ENCODE measurements at places on chromosomes 5 and 9.

DNA sequence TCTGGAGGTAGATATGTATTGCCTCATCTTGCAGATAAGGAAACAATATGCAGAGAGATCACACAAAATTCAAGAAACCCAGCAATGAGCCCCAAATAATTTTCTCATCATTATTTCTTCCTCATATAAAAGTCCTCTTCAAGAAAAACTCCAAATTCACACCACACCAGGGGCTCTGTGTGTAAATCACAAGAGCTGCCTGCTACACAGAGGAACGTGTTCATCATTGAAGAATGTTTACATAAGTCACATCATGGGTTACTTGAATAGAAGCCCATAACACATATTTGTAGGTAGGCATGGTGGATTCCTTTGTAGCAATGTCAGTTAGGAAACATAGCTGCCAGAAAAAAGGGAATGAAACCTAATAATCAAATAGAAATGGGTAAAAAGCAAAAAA lies 308.1 kb upstream of the TLE4 start:
- no peak for DNase-seq

- DNase-seq = no peak
Observed at GRCh38 chr9:35164711-35165110, 2.9 kb downstream of the UNC13B start.

- peak; percentile 21 for DNase-seq
Observed at GRCh38 chr5:100904259-100904861, 1.3 kb upstream of the ST8SIA4 start.

DNA sequence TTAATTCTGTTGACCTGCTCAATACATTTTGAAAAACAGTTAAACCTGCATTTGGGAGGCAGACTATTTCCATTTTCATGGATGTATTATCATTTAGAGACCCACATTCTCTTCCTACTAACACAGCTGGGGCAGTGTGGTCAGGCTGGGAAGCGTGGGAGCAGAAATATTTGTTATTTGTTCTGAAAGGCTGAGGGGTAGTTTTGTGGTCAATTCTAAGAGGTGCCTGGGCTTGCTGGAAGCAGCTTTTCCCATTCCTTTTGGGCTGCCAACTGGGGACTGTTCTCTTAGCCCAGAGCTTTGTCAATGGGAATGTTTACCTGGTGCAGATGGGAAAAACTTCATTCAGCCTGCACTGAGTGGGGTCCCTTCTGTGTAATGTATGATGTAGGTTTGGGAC lies 171.4 kb upstream of the DAP start:
- no peak for DNase-seq

DNA sequence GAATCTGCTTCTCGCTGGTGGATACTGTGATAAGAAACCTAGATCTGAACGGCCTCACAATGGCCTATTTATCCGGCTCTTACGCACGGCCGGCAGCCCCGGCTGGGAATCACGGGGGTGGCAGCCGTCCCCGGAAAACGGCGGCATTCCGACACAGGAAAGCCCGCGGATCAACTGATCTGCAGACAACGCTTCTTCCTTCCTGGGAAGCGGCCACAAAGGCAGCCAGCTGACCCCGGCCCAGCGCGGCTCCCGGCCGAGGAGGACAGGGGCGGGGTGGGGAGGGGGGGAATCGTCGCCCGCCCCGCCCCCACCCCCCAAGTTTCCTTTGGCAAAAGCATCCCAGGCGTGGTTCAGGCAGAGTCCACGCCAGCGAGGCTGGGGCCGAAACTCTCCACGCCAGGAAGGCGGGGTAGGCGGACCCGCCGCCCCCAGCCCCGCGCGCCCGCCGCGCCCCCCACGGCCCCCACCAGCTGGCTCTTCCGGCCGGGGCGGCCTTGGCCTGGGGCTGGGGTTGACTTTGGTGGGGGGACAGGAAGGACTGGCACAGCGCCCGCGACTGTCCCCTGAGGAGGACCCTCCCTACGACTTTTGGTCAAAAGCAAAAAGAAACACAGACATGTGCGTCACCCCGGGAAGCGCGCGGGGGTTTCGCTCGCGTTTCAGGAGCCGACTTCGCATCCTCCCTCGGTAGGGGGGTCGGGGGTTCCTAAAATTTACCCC lies 247.7 kb upstream of the ANKRD55 start:
- DNase-seq = peak; percentile 67

- no peak for DNase-seq
Observed at GRCh38 chr9:110133059-110133458, 74.9 kb downstream of the C9orf152 start.

- no peak for DNase-seq
Observed at GRCh38 chr5:149456597-149457392, 77.7 kb upstream of the IL17B start.

- no peak for DNase-seq
Observed at GRCh38 chr9:130343445-130343918, 77.9 kb downstream of the HMCN2 start.

GRCh38 chr9:18194316-18194715 lies 279.6 kb upstream of the ADAMTSL1 start:
- DNase-seq = no peak

DNA sequence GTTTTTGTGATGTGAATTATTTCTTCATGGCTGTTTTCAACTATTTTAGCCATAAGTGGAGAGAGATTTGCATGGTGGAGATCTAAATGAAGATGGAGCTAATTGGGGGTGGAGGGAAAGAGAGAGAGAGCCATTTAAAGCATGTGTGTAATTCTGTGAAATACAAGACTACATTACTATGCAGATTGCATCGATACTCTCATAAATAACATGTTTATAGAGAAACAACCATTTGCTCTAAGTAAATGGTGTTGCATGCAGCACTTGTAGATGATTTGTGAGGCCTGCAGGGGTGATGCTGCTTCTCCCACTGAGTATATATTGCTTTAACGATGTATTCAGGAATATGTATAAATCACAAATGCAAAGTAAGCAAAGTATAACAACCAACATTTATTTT lies 270.2 kb upstream of the RIOK2 start:
- DNase-seq = no peak

- no peak for DNase-seq
Observed at GRCh38 chr5:86971034-86971571, 296.6 kb upstream of the RASA1 start.

- no peak for DNase-seq
Observed at GRCh38 chr5:68046445-68046844, 169.1 kb upstream of the PIK3R1 start.

DNA sequence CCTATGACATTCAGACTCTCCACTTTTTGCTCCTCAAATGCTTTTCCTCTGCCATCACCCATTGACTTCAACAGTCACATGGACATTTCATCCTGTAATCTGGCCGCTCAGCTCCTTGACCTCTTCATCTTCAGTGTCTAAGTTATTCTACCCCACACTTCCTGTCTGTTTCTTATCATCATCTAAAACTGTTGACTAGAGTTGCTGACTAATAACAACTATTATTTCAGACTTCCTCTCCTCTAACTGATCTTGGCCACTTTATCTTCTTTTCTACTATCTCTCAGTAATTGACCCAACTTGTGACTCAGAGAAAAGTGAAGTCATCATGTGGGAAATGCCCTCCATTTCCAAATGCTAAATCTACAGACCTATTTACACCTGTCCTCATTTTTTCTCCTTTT lies 254.7 kb upstream of the TRPC7 start:
- no peak for DNase-seq

DNA sequence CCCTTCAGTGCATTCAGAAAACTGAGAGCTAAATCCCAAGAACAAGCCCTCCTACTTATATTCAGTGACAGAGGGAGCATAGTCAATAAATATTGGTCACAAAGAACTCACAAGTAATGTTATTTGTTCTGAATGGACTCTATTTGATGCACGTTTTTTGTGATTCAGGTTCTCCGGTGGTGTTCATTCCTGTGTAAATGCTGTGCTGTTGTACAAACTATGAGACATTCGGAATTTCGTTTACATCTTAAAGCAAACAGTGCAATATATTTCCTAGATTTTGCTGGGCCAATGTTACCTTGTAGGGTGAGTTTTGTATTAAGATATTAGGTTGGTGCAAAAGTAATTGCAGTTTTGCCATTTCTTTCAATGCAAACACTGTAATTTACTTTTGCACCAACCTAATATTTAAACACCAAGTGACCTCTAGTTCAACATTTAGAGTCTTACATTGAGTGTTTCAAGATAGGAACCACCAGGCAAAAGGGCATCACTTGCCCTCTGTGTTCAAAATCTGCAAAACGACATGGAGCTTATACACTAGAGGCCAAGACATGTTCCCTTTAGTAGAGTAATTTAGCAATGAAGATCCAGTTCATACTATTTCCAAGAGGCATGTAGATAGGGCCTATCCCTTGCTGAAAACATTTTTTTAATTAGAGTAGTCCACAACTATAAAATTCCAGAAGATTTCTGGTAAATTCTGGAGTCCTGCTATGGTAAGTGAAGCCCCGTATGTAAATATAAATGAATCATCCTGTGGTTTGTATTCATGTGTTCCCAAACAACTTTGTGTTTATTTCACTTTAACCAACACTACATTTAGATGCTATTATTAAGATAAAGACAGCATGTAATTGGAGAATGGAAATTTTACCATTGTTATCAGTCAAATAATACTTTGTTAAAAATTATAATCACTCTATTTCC lies 444.0 kb upstream of the PTGER4 start:
- no peak for DNase-seq

DNA sequence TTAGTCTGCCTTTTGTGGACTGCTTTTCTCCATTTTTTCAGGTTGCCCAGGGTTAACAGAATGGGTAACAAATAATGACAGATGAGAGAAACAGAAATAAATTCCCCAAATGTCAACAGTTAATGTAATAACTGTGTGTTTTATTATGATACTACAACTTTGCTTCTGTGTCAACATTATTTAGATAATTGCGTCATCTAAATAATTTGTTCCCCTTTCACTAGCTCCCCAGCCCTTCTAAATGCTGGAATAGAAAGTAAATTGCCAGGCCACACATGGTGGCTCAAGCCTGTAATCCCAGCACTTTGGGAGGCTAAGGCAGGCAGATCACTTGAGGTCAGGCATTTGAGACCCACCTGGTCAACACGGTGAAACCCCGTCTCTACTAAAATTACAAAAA lies 53.5 kb downstream of the RNF38 start:
- DNase-seq = no peak

DNA sequence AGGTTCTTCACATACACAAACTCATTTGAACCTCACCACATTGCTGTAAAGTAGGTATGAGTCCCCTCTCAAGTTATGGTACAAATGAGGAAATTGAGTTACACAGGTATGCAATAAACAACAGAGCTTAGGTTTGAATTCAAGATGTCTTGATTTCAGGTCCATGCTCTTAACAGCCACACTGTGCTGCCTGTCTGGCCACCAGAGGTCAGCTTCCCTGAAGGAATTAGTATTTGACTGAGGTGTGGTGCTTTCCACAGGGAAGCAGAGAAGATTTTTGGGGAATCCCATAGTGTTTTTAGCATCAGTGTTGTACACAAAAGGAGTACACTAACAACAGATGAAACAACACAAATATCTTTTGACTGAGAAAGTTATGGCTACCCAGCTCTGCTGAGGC lies 94.4 kb upstream of the ITGA1 start:
- no peak for DNase-seq

GRCh38 chr9:20659474-20659967 lies 24.5 kb upstream of the FOCAD start:
- no peak for DNase-seq

DNA sequence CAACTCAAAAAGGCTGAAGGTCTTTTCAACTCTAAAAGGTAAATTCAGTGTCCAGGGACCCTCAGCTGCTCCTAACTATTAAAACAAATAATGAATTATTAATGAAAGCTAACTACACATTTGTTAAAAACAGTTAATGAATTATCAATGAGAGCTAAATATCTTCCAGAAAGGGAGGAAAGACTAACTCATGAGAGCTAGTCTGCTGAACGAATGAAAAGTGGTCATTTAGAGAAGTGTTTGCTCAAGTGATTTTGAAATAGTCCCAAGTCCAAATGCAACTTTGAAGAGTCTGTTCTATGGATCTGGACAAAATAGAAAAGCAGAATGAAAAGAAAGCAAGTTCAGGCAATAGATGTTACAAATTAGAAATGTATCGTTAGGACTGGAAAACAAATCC lies 133.9 kb upstream of the SPEF2 start:
- no peak for DNase-seq

DNA sequence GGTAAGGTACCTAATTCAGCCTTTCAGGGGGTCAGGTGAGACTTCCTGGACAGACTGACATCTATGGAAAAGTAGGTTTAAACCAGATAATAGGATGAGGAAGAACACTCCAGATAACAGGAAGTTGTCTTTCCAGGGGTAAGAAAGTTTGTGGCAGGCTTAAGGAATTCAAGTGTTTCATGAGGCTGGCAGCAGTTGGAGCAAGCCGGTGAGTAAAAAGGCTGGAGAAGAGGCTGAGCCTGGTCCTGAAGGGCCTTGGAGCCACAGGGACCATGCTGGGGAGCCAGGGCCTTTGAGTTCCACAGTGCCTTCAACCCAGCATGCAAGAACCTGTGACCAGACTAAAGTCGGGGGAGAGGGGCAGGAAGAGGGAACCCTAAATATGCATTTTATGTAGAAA lies 353.4 kb downstream of the SPOCK1 start:
- DNase-seq = no peak

DNA sequence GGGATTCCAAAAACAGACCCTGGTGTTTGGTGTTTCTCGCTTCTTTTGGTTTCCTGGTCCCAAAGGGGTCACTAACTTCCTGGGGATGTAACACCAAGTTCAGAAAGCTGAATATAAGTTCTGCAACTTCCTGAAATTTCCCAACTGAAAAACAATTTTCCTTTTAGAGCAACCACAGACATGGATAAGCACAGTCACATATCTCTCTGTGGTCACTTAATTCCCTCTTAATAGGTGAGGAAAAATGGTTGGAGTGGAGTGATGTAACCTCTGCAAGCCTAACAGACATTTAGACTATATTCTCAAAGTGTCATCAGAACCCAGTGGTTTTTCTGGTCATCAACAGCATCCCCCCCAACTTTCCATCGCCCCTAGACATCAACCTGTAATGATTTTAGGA lies 135.3 kb downstream of the PRELID2 start:
- DNase-seq = no peak

All from left kidney (tissue), 8 donors.